ENCODE measurements at places on chromosomes 3 and 15. TPM values are rescaled to one million over a fixed set of nuclear protein-coding genes. Genes with fewer than 3 reads are reported as not detected.

GRCh38 chr3:27279123-27279522, 90.1 kb downstream of the NEK10 start:
- no peak for DNase-seq

DNA sequence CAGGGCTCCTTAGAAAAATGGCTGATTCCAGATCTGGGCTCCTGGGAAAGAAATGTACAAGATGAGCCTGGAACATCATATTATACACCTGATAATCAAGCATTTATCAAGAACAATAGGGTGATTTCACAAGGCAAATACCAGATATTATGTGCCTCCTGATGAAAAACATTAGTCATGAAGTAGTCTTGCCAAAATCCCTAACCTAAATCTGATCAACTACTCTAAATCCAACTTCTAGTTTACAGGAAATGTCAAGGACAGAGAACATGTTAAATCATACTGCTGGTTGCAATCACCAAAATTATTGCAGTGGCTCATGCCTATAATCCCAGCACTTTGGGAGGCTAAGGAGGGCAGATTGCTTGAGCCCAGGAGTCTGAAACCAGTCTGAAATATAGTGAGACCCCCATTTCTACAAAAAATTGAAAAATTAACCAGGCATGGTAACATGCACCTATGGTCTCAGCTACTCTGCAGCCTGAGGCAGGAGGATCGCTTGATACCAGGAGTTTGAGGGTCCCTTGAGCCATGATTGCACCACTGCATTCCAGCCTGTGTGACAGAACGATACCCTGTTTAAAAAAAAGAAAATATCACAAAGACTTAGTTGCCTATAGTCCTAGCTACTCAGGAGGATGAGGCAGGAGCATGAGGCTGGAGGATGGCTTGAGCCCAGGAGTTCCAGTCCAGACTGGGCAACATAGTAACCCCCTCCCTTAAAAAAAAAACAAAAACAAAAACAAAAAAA, 34.9 kb upstream of the ATP13A3 start:
- DNase-seq = no peak

- no peak for DNase-seq
These were observed 1.0 kb upstream of the PCBP4 start for GRCh38 chr3:51968170-51968775.

- no peak for DNase-seq
These were observed 38.5 kb downstream of the KLF13 start for GRCh38 chr15:31365032-31365654.

DNA sequence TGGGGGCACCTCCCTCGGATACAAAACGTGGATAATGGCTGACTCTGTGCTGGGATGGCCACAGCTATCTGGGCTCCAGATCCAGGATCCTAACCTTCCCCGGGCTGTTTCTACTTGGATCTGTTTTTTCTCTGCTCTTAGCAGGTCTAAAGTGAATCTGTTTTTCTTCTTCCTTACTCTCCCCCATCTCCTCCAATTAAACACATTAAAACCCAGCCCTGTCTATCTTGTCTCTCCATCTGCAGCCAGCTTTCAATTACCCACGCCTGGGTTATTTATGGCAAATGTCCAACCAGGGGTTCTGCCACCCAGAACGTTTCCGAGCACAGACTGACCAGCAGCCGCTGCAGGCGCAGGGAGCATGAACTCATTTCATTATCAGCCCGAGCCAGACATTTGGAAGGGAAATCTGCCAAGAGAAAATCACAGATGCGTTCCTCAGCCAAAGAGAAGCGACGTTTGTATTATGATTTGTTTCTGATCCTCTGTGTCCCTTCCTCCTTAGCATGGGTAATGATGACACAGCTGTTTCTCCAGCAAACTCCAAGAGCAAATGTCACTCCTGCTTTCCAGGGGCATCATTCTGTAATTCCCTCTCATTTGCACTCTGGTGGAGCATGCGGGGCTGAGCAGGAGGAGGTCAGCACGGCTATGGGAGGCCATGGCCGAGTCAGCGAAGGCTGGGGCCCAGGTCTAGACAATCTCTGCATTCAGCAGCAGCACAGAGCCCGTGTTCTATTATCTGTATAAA, 42.0 kb downstream of the UMPS start:
- DNase-seq = no peak

GRCh38 chr3:38125305-38126120, 11.4 kb downstream of the ACAA1 start:
- DNase-seq = no peak

GRCh38 chr15:40034186-40034946, 4.6 kb downstream of the SRP14 start:
- no peak for DNase-seq

DNA sequence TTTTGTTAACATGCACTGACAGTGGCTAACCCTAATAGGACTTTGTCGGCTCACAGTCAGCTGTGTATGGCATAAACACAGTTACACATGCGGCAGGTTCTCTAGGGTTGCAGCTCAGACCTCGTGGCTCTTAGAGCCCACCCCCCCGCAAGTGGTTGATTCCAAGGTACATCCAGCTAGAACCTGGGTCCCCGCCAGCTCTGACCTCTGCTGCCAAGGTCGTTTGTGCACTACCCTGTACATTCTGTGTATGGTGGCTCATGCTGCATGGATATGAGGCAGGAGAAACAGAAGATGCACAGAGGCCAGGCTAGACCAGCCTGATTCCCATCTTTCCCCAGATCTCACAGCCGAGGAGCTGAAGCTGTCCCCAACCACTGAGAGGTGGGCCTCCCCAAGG, 25.9 kb downstream of the PRR20G start:
- DNase-seq = no peak

- DNase-seq = no peak
These were observed 29.3 kb upstream of the ST3GAL6 start for GRCh38 chr3:98733812-98734281.

- DNase-seq = no peak
These were observed 206.6 kb downstream of the MECOM start for GRCh38 chr3:169456900-169457299.

- DNase-seq = no peak
These were observed 55.9 kb upstream of the OSBPL11 start for GRCh38 chr3:125651244-125651643.

Gene PYDC2
- not detected for total RNA-seq

Gene NUP210
- 9.0 TPM for total RNA-seq

Gene MYZAP
- total RNA-seq = 21.2 TPM

Gene NPHP3
- 8.3 TPM for total RNA-seq

All from esophagus squamous epithelium (tissue), 5 donors.